ENCODE measurements at places on chromosomes 1 and 21. TPM values are rescaled to one million over a fixed set of nuclear protein-coding genes. Genes with fewer than 3 reads are reported as not detected.

The ADAMTSL4 gene
- total RNA-seq = 22.7 TPM

The HORMAD1 gene
- 6.7 TPM for total RNA-seq

The TP73 gene
- 17.2 TPM for total RNA-seq

The AUNIP gene
- total RNA-seq = 0.26 TPM

The UBL4B gene
- total RNA-seq = 0.48 TPM

The PLEKHA6 gene
- total RNA-seq = 12.2 TPM

The ZBED6 gene
- total RNA-seq = 76.7 TPM

The LRIF1 gene
- 7.9 TPM for total RNA-seq

The CELA3B gene
- total RNA-seq = not detected

The SNX7 gene
- total RNA-seq = 14.6 TPM

DNA sequence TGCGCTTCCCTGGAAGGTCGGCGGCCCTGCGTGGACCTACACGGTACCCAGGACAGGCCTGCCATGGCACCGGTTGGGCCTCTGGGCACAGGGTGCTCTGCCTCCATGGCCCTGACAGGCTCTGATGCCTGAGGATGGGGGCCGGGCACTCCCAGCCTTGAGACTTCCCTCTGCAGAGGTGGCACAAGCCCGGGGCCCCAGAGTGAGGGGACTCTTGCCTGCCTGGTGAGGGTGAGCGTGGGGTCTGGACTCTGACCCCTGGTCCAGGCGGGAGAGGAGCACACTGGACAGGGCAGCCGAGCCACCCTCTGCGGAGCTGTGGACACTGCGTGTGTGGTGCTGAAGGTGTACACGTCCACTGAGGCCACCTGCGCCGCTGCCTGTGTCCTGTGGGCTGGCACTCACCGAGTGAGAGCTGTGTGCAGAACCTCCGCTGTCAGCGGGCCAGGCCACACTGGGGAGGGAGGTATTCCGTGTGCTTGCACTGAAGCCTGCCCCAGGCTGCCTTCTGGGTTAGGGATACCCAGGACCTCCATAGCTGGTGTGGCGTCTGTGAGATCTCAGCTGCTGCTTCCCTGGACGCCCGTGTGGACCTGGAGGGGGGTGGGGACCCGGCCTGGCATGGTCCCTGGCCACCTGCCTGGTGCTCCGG, 10.4 kb downstream of the SKI start:
- peak; percentile 67 for DNase-seq
- H3K4me1 ChIP-seq = peaks cover 100% of the 10 kb centered on the region
- no peak overlapping the region for H3K4me3 ChIP-seq

DNA sequence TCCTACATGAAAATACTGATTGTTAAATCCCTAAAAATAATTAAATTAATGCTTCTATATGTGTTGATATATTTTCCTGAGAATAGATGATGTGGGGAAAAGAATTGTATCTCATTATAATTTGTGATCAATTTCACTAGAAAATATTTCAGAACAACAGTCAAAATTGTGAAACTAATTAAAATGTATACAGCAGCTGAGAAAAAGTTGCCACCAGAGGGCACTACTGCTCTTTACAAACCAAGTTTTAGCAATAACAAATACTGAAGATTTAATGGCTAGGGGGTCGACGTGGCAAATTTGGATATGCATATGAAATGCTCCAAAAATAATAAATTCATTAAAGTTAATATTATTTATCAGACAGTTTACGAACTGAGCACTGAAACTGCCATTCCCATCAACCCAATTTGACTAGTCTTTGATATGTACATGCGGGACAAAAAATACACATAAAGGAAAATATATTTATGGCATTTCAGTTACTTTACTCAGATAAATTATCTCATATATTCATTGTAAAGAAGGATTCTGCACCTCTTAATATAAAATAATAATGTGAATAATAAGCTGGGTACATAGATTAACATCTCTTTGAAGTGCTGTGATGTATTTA, 96.3 kb upstream of the TMPRSS15 start:
- H3K4me3 ChIP-seq = no peak overlapping the region
- H3K36me3 ChIP-seq = no peaks in the 10 kb centered on the region
- no peaks in the 10 kb centered on the region for H3K27me3 ChIP-seq
- no peak overlapping the region for H3K27ac ChIP-seq
- no peak for DNase-seq

DNA sequence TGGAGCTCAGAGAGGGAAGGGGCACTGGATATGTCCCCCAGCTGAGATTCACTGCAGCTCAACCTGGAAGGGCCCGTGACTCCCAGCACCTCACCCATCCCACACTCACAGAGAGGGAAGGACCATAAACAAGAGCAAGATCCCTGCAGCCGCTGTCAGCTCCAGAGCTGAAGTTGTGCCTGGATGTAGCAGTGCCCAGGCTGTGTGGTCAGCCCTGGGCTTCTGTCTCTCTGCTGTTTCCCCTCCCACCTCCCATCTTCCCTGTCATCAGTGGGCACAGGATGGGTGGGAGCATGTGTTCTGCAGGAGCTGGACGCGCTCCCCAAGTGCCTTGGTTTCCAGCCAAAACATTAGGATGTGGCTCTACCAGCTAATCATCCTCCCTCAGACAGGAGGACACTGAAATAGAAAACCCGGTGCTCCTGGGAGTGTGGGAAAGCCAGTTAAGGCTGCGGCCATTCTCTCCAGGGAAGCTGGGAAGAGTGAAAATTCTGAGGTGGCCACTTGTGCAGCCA, 282.7 kb downstream of the NPHP4 start:
- H3K27ac ChIP-seq = no peak overlapping the region
- H3K36me3 ChIP-seq = no peaks in the 10 kb centered on the region
- peaks cover 31% of the 10 kb centered on the region for H3K27me3 ChIP-seq

GRCh38 chr1:97524211-97524610, 396.6 kb downstream of the DPYD start:
- no peak overlapping the region for H3K4me3 ChIP-seq
- no peak overlapping the region for H3K27ac ChIP-seq
- no peaks in the 10 kb centered on the region for H3K4me1 ChIP-seq
- no peaks in the 10 kb centered on the region for H3K36me3 ChIP-seq
- no peaks in the 10 kb centered on the region for H3K27me3 ChIP-seq

GRCh38 chr1:65009176-65009575, 42.8 kb upstream of the JAK1 start:
- H3K4me3 ChIP-seq = no peak overlapping the region
- no peaks in the 10 kb centered on the region for H3K27me3 ChIP-seq
- no peak overlapping the region for H3K27ac ChIP-seq
- H3K4me1 ChIP-seq = peaks cover 2% of the 10 kb centered on the region

GRCh38 chr1:94738371-94738770, 81.8 kb upstream of the SLC44A3 start:
- H3K4me3 ChIP-seq = no peak overlapping the region
- H3K27me3 ChIP-seq = no peaks in the 10 kb centered on the region
- H3K4me1 ChIP-seq = peaks cover 15% of the 10 kb centered on the region

DNA sequence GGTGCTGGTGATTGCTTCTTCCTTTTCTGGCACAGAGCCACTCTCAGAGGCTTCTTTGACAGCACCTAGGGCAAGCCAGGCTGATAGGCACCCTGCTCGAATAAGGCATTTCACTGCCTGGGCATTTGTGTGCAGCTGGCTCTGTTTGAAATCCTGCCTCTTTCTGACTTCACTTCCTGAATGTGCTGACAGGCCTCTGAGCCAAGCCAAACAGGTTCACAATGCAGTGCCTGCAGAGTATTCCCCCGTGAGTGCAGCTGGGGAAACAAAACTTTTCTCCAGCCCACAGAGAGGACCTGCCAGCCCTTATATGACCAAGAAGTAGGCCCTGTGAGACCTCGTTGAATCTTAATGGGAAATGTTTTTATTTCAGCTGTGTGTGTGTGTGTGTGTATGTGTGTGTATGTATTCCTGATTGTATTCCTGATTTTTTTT, 10.4 kb downstream of the JUN start:
- no peak for DNase-seq
- no peaks in the 10 kb centered on the region for H3K36me3 ChIP-seq
- H3K4me3 ChIP-seq = no peak overlapping the region
- peak overlapping the region; percentile 22 for H3K27ac ChIP-seq

DNA sequence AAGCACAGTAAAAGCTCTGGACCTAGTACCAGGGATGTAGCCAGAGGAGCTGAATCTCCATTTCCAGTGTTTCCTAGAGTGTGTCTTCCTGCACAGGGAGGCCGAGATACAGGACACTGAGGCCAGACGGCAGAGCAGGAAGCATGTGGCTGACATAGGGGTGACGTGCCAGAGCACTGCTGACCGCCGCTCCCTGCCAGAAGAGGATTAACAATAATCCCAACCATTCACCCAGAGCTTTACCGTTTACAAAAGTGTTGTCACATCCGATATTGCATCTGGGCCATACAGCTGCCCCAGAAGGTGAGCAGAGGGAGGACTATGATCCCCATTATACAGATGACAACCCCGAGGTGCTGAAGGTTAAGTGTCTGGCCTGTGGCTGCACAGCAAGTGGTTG, 5.8 kb upstream of the CLDN19 start:
- H3K4me3 ChIP-seq = no peak overlapping the region
- peaks cover 49% of the 10 kb centered on the region for H3K36me3 ChIP-seq
- DNase-seq = peak; percentile 36
- no peaks in the 10 kb centered on the region for H3K27me3 ChIP-seq
- peaks cover 22% of the 10 kb centered on the region for H3K4me1 ChIP-seq

DNA sequence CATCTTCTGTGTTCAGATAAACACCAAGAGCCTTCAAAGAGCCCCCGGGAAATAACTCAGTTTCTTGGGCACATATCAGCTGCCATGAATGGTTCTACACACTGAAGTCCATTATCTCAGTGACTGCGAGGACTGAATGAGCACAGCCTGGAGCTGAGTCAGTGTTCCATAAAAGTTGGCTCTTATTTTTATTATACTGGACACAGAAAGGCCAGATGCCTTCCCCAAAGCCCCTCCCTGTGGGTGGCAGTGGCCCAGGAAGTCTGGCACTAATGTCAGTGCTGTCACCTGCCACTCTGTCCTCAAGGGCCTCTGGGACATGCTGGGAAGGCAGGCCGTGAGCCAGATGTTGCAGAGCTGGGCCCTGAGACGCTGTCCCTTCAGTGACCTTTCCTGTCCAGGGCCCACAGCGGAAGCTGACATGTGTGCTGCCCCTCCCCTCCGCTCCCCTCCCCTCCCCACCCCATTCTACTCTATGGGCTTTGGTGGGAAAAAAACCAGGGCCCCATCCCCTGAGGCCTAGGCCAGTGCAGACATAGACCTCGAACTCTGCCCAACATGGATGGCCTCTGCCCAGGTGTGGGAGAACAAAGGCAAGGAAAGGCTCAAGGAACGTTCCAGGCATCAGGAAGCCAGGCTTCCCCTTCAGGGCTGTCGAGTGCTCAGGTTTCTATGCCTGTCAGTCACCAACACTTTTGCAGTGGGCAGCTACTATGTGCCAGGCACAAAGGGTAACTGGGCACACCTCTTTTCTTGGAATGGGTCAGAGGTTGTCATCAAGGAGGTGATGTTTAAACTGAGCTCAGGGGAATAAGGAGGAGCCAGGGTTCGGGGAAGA, 22.4 kb upstream of the NPPB start:
- no peak for DNase-seq
- peak overlapping the region; percentile 36 for H3K27ac ChIP-seq
- peaks cover 13% of the 10 kb centered on the region for H3K27me3 ChIP-seq
- no peak overlapping the region for H3K4me3 ChIP-seq
- H3K36me3 ChIP-seq = no peaks in the 10 kb centered on the region
- H3K4me1 ChIP-seq = peaks cover 12% of the 10 kb centered on the region

DNA sequence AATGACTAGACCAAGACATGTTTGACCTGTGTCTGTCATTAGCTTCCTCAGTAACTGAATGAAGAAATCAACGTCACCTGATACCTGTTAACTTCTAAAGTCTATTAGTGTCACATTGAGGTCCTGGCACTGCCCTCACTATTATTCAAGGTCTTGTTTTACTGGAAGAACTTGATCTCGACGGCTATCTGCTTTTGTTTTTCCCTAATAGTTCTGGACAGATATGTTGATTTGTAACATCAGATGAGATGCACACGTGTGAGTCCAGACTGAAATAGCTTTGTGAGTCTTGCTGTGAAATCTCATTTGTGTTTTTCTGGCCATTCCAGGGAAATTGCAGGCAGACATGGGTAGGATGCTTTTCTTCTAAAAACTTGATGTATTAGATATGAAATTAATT, 159.2 kb downstream of the RYR2 start:
- H3K4me1 ChIP-seq = no peaks in the 10 kb centered on the region
- H3K27ac ChIP-seq = no peak overlapping the region
- H3K4me3 ChIP-seq = no peak overlapping the region
- H3K27me3 ChIP-seq = no peaks in the 10 kb centered on the region
- no peaks in the 10 kb centered on the region for H3K36me3 ChIP-seq

- H3K27ac ChIP-seq = no peak overlapping the region
- no peak overlapping the region for H3K4me3 ChIP-seq
- H3K4me1 ChIP-seq = peaks cover 10% of the 10 kb centered on the region
- no peak for DNase-seq
Observed at GRCh38 chr1:68917456-68917855, 420.6 kb upstream of the DEPDC1 start.

GRCh38 chr1:179588425-179589024, 3.1 kb upstream of the TDRD5 start:
- no peak overlapping the region for H3K27ac ChIP-seq
- H3K4me1 ChIP-seq = peaks cover 17% of the 10 kb centered on the region
- no peak for DNase-seq
- H3K4me3 ChIP-seq = no peak overlapping the region

GRCh38 chr1:18923756-18924211, 21.4 kb upstream of the ALDH4A1 start:
- DNase-seq = no peak
- H3K4me3 ChIP-seq = peak overlapping the region; percentile 2
- H3K27me3 ChIP-seq = no peaks in the 10 kb centered on the region
- H3K4me1 ChIP-seq = peaks cover 75% of the 10 kb centered on the region
- peak overlapping the region; percentile 70 for H3K27ac ChIP-seq

DNA sequence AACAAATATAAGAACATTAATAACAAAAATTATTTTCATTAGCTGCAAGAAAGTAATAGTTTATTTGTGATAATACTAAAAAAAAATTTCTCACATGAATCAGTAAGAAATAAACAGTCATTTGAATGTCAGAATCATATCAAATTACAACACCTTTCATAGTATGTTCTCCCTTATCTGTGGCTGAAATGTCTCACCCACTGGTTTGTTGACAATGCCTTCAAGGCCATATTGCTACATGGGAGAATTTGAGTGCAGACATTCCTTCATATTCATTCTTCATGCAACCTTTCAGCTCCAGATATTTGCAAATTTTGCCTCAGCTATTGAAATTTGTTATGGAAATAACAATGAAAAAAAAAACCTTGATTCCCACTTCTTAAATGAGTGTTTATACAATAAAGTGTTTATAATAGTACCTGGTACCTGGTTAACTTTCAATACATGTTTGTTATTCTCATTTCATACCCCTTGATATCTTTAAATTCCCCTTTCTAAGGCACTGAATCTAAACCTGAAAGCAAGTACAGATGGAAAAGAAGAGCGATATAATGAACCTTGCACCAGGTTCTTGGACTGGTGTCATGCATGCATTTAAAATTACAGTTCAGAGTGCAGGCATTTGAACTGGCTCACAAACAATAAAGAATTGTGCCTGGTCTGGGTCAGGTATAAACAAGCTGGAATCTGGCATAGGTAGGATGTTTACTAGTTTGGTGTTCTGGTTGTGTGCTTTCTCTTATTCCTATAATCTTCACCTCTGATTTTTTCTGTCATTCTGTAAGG, 242.2 kb upstream of the ADGRL2 start:
- H3K27me3 ChIP-seq = no peaks in the 10 kb centered on the region
- no peak overlapping the region for H3K4me3 ChIP-seq
- DNase-seq = no peak
- H3K27ac ChIP-seq = no peak overlapping the region
- H3K4me1 ChIP-seq = no peaks in the 10 kb centered on the region
- no peaks in the 10 kb centered on the region for H3K36me3 ChIP-seq

GRCh38 chr1:182181167-182181572, 119.7 kb upstream of the ZNF648 start:
- peaks cover 25% of the 10 kb centered on the region for H3K4me1 ChIP-seq
- H3K27ac ChIP-seq = no peak overlapping the region

Measured in suprapubic skin (tissue), 4 donors.